ENCODE measurements at places on chromosomes 5 and 9. TPM values are rescaled to one million over a fixed set of nuclear protein-coding genes. Genes with fewer than 3 reads are reported as not detected.

DNA sequence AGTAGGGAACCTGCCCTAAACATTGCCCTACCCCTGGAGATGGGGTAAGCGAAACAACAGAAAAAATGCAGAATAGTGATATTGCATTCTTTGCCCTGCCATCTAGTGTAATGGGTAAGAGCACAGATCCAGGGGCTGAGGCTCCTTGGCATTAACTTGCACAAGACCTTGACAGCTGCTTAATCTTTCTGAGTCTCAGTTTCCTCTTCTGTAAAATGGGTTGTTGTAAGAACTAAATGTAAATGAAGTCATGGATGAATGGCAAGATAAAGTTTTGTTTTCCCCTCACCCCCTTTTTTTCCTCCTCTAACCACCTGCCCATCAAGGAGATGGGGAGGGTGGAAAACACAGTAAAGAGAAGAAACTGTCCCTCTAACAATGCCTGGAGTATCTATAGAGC, 47.7 kb upstream of the ZNF366 start:
- DNase-seq = no peak

GRCh38 chr5:159230657-159231056, 21.3 kb upstream of the RNF145 start:
- no peak for DNase-seq

- DNase-seq = no peak
These were observed 53.2 kb upstream of the ITGA1 start for GRCh38 chr5:52734557-52734956.

- DNase-seq = no peak
These were observed 534 bp upstream of the SAPCD2 start for GRCh38 chr9:137070906-137071275.

DNA sequence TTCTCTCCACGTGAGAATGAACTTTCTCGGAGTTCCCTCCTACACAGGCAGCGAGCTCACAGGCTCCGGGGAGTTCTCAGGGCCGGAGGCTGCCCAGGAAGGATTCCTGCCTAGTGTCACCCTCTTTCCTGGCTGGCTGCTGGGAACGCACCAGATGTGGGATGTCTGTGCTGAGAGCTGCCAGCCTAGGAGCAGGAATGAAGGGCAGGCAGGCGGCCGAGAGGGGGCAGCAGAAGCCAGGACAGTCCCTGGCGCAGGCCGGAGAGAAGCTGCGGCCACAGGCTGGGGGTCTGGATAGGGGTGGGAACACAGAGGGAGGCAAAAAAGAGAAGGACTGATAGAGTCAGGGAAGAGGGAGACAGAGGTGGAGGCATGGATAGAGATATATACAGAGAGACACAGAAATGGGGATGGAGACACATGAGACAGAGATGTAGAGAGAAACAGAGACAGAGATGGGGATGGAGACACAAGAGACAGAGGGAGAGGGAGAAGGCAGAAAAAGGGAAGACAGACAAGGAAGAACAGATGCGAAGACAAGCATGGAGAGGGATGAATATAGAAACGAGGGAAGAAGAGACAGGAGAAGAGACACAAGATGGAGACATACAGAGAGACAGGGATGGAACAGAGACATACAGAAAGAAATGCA, 25.3 kb upstream of the ENHO start:
- peak; percentile 75 for DNase-seq

DNA sequence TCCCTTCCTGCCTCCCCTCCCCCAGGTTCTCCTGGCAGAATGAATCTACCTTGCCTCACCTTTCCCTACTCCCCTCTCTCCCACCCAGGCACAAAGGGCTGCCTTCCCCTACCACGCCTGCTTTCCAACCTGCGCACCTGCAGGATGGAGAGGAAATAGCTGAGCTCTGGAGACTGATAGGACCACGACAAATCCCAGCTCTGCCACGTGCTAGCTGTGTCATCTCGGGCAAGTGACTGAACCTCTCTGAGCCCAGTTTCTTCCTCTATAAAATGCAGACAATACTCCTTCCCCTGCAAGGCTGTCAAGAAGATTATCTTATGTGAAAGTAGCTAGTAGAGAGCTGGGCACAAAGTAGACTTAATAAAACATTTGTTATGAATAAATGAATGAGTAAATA, 31.2 kb upstream of the PTGS1 start:
- no peak for DNase-seq

GRCh38 chr5:172175263-172175719, 12.7 kb downstream of the STK10 start:
- DNase-seq = peak; percentile 40

- no peak for DNase-seq
These were observed 989.8 kb downstream of the TLE4 start for GRCh38 chr9:80561526-80561925.

DNA sequence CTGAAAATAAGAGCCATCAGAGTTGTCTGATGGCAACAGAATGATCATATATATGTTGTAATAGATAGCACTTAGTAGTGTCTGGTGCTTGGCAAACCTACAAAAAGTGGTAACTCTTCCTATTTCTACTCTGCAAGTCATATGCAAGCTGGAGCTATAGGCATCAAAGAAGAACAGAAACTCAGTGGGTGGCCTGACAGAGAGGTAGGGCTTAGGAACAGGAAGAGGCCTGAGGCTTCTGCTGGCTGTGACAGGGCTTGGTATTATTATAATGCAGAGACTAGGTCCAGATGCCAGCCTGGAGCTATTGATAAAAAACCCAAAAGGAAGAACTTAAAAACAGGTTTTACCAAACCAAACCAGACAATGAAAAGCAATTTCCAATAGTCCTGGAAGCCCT, 4.4 kb upstream of the DIAPH1 start:
- DNase-seq = no peak

GRCh38 chr5:78472469-78473106, 112.2 kb downstream of the SCAMP1 start:
- DNase-seq = no peak

- no peak for DNase-seq
These were observed 169.8 kb upstream of the GRAMD2B start for GRCh38 chr5:126253406-126253805.

DNA sequence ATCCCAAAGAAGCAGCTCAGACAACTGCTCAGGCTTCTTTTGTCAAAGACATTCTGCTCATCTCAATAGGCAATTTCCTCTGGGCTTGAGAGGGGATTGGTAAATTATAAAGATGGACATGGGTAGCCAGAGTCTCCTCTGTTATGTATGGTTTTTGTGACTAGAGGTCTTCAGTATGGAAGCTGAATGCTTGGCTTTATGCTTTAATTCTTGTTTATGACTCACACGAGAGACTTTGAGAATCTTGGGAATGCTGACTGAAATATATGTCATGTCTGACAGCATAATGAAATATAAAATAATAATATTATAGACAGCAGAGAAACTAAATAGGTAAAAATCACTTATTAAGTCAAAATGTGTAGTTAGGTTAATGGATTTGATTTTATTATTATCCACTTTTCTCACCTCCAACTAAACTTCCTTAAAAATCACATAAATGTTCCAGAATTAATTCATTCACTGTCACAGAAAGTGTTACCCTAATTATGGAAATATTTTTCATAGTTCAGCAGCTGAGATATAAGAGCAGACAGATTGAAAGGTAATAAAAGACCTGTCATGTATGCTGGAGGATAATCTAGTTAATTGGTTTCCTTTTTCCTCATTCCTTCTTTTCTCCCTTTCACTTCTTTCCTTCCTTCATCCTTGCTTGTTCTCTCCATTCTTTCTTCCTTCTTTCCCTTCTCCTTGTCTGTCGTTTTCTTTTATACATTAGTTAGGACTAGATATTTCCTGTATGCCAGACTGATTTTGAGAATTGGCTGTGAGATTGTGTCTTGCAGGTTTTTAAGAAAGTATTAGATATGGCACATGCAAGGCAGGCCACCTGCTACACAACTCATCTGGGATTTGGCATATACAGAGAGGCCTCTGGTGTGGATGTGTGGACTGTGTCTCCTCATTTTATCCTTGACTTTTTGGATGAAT, 1866.1 kb upstream of the NUDT12 start:
- no peak for DNase-seq

DNA sequence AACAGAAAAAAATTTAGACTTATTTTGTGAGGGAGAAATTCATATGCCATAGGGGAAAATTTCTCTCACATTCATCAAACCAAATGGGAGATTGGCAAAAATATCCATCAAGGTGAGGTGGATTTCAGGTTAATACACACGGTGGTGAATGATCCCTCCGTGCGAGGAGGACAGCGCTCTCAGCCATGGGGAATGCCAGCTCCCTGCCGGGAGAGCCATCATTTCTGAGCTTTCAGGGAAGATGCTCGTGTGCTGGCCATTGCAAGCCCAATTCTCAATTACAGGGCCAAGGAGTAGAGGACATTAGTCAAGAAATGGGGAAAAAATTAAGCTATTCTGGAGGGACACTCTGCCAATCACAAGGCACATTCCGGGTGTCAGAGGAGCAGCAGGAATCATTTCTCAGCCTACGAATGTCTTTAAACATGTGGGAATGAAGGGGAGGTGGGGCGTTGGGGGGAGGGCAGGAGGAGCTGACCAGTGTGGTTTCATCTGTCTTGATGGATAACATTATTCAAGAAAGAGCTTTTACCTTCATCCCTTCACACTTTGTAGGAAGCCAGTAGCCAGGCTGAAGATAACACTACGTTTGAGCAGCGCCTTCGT, 165.5 kb downstream of the DAB2IP start:
- DNase-seq = no peak

Gene LCN15
- total RNA-seq = not detected

Gene HRCT1
- 1.8 TPM for total RNA-seq

Gene CMBL
- total RNA-seq = 1.4 TPM

Gene LCN1
- total RNA-seq = not detected

Gene GBGT1
- 13.9 TPM for total RNA-seq

Gene AKNA
- total RNA-seq = 1.5 TPM

Gene IFNA13
- not detected for total RNA-seq

Gene ASS1
- total RNA-seq = 84.5 TPM

Gene FRRS1L
- total RNA-seq = not detected
